Stimulated activated CD8-positive, alpha-beta memory T cell treated with anti-CD3 and anti-CD28 coated beads, Interleukin-7, amount 100 ng/mL, for 1 hour (primary cell): ENCODE measurements at places on chromosomes 7 and 10.

DNA sequence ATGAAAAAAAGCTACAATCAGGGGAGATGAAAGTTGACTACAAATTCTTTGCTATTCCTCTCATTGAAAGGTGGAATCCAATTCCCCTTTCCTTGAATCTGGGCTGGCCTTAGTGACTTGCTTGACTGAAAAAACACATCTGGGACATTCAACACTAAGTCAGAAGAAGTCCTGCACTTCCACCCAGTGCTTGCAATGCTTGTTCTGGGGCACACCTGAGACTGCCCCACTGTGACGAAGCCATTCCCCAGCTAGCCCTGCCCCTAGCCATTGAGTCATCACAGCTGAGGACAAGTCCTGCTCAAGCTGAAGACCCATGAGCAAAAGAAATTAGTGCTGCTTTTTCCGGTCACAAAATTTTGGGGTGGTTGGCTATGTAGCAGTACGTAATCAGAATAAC is 19.2 kb upstream of the GRID1 start:
- DNase-seq = no peak

DNA sequence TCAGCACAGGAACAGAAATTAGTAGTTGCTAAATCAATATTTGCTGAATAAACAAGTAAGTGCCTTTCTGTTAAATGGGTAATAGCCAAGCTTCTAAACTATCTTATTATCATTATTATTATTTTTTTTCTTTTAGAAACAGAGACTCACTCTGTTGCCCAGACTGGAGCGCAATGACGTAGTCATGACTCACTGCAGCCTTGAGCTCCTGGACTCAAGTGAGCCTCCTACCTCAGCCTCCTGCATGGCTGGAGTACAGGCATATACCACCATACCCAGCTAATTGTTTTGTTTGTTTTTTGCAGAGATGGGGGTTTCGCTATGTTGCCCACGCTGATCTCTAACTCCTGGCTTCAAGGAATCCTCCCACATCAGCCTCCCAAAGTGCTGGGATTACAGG is 12.3 kb upstream of the ELN start:
- DNase-seq = no peak

DNA sequence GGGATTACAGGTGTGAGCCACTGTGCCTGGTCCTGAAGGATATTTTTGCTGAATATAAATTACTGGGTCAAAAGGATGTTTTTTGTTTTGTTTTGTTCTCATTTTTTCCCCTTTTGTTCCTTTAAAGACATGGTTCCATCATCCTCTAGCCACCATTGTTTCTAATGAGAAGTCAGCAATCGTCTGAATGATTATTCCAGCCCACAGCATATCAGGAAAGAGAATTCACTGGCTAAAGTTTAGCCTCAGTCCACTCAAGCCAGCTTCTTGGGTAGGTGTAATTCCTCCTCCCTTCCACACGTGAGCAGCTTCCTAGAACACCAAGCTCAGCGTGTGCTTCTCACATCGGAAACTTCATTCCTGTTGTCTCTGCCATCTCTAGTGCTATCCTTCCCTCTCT is 112.8 kb upstream of the INSIG1 start:
- no peak for DNase-seq

GRCh38 chr10:3486346-3487065 is 298.5 kb downstream of the KLF6 start:
- no peak for DNase-seq

GRCh38 chr7:23467806-23468525 is 2.3 kb downstream of the IGF2BP3 start:
- DNase-seq = no peak

- DNase-seq = no peak
Observed at GRCh38 chr10:126015413-126015812, 119.0 kb downstream of the FANK1 start.

GRCh38 chr10:104487794-104488438 is 134.3 kb downstream of the CFAP58 start:
- DNase-seq = no peak

GRCh38 chr7:74479961-74480829 is 26.5 kb downstream of the GTF2IRD1 start:
- no peak for DNase-seq

GRCh38 chr10:5814110-5815107 is 1.2 kb upstream of the GDI2 start:
- DNase-seq = no peak

GRCh38 chr10:4188406-4188805 is 403.4 kb upstream of the KLF6 start:
- no peak for DNase-seq

DNA sequence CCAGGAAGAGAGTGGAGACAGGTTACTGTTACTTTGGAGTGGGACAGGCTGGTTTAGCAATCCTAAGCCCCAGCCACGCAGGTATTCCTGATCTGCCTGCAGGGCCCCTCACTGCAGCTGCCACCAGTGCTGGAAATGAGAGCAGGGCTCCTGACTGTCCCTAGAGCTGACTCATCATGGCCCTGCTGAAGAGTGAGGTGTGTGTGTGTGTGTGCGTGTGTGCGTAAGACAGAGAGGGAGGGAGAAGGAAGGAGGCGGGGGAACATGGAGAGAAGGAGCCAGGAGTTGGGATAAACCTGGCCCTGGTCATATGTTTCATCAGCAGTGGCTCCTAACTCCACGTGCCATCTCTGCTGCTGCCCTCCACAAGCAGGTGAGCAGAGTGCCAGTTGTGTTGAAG is 3.6 kb downstream of the FOXI2 start:
- DNase-seq = no peak

DNA sequence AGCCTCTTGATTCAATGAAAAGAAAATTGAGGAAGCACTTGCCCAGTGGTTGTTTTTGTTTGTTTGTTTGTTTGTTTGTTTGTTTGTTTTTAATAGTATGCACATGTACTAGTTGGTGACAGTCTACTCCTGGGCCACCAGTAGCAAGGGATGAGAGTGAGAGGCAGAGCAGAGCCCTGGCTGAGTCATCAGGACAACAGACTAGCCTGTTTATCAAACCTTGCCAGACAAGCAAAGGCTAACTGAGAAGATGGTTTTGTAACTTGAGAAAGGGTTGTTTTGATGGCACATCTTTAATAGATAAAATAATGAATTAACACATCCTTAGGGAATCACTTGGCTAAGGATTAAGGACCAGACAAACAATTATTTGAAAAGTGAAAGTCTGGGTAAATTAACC is 78.1 kb downstream of the INHBA start:
- no peak for DNase-seq

DNA sequence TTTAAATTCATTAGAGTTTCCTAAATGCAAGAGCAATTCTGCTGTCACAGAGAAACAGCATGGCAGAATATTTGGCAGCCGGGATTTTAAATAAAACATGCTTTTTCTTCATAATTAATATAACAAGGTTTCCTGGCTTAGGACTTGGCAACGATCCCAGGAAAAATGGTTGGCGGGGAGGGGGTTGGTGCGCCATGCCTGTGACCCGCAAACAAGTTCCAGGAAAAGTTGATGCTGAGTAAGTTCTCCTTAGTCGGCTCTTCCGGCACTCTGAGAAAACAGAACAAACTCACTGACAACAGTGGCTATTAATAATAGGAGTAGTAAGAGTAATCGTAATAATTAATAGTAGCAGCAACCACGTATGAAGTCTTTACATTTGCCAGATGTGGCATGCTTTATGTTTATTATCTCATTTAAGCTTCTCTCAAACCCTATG is 4.6 kb downstream of the HABP2 start:
- DNase-seq = no peak

- DNase-seq = no peak
Observed at GRCh38 chr10:89894051-89894450, 192.7 kb downstream of the KIF20B start.

DNA sequence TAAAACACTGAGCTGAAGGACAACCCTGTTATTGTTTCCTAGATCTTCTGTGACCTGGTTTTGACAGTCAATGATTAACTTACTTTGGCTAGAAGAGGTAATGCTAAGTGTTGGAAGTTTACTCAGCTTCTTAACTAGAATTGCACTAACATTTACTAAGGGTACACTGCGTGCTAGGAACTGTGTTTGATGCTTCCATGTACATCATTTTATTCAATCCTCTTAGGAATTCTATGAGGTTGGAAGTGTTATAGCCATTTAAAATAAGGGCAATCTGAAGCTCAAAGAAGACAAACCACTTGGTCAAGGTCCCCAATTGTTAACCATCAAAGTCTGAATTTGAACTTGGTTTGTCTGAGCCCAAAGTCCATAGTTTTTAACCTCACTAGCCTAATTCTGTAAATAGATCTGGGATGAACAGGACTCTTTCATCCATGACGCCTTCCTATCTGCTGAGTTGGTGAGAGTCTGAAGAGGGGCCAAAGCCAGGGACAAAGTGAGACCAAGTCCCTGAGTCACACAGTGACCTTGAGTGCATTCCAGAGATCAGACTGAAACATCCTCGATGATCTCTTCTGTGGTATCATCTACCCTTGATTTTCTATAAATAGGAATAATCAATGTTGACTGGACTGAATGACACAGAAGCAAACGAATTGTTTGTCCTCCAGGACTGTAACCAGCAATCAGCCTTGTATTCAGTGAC is 29.2 kb upstream of the ZNRF2 start:
- no peak for DNase-seq

GRCh38 chr7:5525271-5526099 is 101.9 kb upstream of the TNRC18 start:
- no peak for DNase-seq

DNA sequence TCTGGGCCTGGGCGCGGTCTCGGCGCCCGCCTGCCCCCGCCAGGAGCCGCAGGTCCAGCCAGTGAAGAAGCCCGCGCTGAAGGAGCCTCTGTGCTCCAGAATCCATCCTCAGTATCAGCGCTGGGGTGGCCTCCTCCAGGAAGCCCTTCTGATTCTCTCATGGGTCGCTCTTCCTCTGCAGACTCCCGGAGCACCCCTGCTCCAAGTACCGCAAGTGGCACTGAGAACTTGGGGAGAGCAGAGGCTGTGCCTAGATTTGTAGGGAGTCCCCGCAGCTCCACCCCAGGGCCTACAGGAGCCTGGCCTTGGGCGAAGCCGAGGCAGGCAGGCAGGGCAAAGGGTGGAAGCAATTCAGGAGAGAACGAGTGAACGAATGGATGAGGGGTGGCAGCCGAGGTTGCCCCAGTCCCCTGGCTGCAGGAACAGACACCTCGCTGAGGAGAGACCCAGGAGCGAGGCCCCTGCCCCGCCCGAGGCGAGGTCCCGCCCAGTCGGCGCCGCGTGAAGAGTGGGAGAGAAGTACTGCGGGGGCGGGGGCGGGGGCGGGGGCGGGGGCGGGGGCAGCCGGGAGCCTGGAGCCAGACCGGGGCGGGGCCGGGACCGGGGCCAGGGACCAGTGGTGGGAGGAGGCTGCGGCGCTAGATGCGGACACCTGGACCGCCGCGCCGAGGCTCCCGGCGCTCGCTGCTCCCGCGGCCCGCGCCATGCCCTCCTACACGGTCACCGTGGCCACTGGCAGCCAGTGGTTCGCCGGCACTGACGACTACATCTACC is at the start of gene ALOX5:
TSS of gene ALOX5 (plus strand) at position 641 of the 774 bp plus-strand sequence. CDS start at position 705, 64 bp downstream.
- no peak for DNase-seq

GRCh38 chr10:103534621-103535498 is 41.4 kb downstream of the NEURL1 start:
- DNase-seq = no peak

DNA sequence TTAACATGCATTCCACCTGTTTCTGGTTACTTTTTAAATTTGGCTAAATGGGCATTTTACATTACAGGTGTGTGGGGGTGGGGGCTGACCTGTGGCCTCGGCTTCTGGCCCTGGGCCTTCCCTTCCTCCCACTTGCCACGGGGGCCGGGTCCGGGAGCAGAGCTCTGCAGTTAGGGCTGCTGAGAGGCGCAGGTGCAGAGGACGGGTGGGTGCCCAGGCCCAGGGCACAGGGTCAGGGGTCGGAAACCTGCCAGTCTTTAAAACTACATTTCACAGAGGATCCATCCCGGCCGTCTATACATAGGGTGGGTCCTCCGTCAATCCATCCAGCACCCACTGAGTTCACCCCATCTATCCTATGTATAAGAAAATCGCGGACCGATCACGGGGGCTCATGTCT is 106.5 kb upstream of the INSIG1 start:
- DNase-seq = no peak

DNA sequence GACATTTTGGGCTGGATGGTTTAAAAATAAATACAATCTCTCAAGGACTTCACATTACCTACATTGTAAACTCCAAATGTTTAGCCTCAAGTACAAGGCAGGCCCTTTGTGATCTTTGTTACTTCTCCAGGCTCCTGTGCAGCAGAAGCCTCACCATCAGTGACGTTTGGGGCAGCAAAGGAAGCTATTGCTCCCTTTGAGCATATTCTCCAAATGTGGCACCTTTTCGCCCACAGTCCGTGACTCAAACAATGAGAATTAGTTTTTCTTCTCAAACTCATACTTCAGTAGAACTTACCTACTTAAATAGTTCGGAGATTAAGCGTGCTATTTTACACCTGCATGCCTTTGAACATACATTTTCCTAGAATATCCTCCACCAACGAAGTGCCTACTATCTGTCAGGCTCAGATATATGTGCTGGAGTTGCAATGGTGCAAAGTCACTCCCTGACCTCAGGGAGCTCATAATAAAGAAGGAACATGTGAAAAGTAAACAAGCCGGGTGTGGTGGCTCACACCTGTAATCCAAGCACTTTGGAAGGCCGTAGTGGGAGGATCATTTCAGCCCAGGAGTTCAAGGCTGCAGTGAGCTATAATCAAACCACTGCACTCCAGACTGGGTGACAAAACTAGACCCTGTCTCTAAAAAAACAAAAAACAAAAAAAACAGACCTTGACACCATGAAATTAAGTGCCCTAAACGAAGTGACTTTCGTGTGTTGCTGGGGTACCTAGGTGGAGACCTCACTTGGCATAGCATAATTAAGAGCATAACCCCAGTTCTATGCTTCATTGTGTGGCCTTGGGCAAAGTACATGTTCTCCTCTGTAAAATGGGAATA is 1.2 kb upstream of the ABCF2 start:
- no peak for DNase-seq

DNA sequence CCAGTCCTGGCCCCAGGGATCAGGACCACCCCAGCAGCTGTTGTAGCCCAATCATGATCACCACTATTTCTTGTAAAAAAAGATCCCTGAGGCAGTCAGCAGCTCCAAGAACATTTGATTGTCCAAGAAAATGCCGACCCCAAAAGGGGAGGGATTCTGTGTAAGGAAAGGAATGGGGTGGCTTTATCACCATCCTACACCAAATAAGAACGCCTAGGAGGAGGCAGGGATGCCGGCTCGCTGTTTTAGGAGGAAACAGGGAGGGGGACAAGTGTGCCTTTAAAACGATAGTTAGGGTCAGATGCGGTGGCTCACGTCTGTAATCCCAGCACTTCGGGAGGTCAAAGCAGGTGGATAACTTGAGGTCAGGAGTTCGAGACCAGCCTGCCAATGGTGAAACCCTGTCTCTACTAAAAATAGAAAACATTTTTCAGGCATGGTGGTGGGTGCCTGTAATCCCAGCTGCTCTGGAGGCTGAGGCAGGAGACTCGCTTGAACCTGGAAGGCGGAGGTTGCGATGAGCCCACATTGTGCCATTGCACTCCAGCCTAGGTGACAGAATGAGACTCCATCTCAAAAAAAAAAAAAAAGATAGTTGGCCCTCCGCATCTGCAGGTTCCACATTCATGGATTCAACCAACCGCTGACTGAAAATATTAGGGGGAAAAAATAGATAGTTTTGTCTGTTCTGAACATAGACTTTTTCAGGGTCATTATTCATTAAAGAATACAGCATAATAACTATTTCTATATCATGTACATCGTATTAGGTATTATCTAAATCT is 63.6 kb downstream of the PDIA4 start:
- no peak for DNase-seq

- DNase-seq = no peak
Observed at GRCh38 chr10:131004276-131004675, 307.2 kb downstream of the TCERG1L start.
